ENCODE measurements at places on chromosomes 12 and 14.

GRCh38 chr12:11901701-11902524 is 168.8 kb upstream of the BCL2L14 start:
- no peak for DNase-seq

DNA sequence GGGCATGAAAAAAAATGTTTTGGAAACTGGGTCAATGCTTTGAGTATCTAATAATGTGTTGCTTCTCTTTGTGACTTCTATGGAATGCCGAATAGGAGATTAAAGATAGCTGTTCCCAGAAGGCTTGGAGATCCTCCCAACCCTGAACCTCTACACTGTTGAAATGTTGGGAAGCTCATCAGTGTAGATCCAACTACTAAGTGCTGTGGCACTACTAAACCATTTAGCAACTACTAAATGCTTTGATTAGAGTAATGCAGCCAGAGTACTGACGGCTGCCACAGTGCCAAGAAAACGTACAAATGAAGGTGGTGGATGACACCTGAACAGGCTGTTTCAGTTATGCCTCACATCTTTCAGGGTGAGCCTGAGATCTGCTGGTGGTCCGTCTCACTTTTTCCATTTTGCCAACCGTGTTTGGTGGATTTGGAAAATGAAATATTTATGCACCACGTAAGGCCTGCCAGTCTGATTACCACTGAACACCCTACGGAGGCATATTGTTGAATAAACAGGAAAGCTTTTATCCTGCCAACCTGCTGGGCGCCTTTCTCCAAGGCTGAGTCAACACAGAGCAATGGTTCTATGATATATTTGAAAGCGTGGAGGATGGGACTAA is 938.0 kb upstream of the FLRT2 start:
- no peak for DNase-seq

- peak; percentile 73 for DNase-seq
Measured at GRCh38 chr14:24312736-24313507, 1.6 kb downstream of the LTB4R start.

DNA sequence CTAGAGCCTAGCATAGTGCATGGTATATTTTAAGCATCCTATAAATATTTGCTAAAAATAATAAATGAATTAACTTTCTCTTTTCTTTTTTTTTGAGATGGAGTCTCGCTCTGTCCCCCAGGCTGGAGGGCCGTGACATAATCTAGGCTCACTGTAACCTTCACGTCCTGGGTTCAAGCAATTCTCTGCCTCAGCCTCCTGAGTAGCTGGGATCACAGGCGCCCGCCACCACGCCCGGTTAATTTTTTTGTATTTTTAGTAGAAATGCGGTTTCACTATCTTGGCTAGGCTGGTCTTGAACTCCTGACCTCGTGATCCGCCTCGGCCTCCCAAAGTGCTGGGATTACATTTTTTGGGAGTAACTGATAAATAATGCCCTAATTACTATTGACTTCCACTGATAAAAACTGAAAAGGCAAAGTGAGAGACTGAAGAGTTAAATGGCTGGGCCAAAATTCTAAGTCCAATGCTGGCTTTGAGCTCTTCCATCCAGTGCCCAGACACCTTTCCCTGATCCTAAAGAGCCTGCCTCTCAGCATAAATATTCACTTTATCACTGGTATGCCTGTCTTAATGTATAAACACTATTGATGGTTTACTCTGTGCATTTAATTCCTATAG is 213.0 kb upstream of the KRR1 start:
- no peak for DNase-seq
